ENCODE measurements at places on chromosomes 11 and 22.
A peak's percentile ranks its signal among the peaks of the same experiment; 100 is the strongest.

DNA sequence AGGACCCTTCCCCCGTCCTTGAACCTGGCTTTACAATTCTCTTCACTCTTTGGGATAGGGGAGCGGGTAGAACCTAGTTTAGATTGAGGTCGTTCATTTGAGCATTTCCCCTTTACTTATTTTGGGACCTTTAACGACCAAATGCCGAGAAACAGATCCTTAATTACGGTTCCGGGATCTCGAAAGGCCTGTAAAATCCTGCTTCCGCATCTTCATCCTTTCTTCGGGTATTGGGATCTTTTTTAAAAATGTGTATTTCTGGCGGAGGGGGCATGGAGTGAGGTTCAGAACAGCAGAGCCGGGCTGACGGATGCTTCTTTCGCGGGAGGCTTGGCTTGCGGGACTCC lies 395 bp upstream of the HIPK3 start:
- DNase-seq: no peak

DNA sequence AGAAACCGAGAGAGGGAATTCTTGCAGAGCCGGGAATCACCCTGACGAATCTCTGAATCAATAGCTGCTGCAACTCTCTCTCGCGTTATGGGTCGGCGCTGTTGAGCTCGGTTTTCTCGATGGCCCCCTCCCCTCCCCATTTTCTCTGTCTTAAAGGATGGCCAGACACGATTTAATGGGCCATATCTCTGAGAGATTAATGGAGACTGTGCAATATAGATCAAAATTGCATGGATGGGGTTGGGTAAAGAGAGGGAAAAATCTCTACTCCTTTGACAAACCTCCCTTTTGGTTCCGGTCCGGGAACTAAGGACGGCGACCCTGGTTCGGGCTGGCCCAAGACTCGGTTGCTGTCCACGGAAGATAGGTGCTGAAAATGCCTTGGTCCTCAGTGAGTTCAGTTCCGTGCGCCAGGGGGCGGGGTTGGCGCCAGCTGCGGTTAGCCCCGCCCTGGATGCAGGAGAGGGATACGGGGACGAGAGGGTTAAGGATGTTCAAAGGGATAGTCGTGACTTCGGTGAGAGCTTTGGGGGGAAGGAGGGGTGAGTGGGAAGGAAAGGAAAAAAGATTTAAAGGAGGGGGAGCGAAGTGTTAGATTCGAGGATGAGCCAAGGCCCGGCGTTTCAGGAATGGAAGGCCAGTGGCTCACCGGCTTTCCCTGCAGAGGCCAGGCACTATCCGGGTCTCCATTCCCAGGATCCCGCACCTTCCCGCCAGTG lies 103.6 kb upstream of the HSD17B12 start:
- DNase-seq: peak; percentile 68

GRCh38 chr22:50276143-50276542 lies 6.0 kb upstream of the MAPK11 start:
- DNase-seq: peak; percentile 37

DNA sequence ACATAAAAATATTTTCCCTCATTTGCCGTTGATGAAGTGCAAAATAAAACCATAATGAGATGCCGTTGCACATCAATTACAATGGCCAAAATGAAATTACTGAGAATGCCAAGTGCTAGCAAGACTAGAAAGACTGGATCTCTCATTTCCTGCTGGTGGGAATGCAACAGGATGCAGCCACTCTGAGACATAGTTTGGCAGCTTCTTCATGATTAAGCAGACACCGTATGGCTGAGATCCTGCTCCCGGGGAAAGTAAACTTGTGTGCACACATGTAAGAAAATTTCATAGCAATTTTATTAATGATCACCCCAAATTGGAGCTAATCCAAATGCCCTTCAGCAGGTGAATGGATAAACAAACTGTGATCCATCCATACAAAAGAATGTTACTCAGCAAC lies 1013.2 kb downstream of the TBC1D22A start:
- DNase-seq: no peak

GRCh38 chr22:46625843-46626349 lies 5.7 kb downstream of the GRAMD4 start:
- no peak for DNase-seq
